Activated T-cell treated with anti-CD3 and anti-CD28 coated beads, Interleukin-2, amount 50 U/mL, for 1 hour (primary cell): ENCODE measurements at places on chromosomes 7 and 10.

DNA sequence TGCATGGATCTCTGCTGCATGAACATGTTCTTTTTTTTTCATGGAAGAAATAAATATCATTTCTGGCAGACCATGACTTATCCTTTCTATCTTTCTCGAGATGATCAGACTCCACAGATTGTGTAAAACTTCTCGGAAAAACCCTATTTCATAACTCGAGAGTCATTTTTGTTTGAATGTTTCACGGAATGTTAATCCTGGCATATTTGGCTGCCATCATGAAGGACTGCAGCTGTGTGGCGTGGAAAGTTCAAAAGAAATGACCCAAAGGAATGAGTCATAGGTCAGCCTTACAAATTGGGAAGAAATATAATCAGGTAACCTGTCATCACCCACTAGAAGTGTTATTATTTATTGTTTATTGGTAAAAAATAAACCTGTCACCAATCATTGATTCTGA is 566.8 kb downstream of the SDK1 start:
- DNase-seq: no peak

DNA sequence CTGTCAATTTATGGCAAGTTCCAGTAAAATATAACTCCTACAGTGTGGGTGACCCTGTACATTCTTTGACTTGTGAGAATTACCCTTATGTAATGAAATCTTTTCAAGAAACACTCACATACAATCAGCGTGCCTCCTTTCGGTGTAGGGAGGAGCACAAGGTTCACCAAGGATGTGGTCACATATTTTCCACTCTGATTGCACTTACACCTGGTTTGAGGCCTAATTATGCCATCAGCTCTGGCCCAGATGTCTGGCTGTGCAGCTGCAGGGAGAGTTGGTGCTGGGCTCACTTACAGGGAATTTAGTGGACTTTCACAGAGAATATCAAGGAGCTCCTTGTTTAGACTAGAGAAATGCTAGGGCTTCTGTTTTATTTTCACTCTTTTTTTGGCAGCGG is 146.0 kb upstream of the STEAP4 start:
- no peak for DNase-seq

DNA sequence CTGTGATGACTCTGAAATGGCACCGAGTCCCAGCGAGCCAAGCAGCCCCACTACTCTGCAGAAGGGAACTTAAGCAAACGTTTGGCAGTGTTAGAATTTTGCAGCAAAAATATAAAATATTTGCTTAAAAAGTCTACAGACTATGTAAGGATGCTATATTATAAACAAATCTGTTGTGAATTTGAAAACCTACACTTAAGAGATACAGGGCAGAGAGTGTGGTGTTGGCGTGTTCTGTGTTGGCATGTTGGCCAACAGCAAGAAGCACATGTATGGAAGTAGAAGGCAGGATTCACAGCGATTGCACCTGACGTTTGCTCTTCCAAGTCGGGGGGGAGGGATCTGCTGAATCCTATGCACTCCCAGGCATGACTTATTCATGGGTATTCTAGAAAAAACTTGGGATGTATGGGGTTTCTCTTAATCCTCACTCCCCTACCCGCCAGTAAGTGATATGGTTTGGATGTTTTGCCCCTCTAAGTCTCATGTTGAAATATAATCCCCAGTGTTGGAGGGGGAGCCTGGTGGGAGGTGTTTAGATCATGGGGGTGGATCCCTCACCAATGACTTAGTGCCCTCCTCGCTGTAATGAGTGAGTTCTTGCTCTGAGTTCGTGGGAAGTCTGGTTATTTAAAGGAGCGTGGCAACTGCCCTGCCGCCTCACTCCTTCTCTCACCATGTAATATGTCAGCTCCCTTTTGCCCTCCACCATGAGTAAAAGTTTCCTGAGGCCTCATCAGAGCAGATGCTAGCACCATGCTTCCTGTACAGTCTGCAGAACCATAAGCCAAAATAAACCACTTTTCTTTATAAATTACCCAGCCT is 62.1 kb downstream of the PKD1L1 start:
- no peak for DNase-seq

DNA sequence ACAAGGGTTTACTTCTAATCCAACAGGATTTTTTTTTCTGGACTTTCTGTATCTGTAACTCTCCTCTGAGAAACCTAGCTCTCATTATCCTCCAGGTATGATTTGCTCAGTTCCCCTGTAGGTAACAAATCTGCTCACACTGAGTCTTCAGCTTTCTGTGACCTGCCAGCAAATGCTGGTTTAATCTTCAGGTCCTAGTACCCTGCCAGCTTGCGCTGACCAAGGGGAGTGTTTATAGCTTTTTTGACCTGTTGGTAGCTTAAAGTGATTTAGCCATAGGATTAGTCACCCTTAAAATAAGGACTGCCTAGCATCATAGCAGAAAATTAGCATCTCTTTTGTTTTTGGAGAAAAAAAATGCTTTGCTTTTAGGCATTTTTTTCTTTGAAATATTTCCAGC is 22.4 kb downstream of the SND1 start:
- no peak for DNase-seq

DNA sequence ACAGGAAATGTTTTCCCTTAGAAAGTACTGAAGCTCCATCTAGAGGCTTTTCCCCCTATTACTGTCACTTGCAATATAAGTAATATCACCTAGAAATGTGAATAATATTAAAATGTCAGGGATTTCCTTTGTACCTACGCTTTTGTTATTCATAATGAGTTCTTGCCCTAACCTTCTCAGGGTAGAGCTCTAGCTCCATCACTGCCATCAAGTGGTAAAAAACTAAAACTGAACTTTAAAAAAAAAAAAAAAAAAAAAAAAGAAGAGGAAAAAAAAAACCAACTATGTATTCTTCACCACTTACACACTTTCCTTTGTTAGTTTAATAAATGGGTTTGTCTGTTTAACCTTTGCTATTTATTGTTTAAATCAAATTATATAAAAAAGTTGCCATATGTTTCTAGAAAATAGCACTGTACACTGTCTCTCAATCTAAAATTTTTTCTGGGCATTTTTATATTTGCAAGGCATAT is 49.9 kb downstream of the DNAJC1 start:
- no peak for DNase-seq
